Thymus (tissue), 14 donors: ENCODE measurements at places on chromosomes 7 and 10.
A peak's percentile ranks its signal among the peaks of the same experiment; 100 is the strongest.

- DNase-seq = peak; percentile 1
These were observed 613 bp downstream of the OAT start for GRCh38 chr10:124417895-124418725.

- DNase-seq = no peak
These were observed 49.5 kb upstream of the ZNF746 start for GRCh38 chr7:149547126-149547525.

DNA sequence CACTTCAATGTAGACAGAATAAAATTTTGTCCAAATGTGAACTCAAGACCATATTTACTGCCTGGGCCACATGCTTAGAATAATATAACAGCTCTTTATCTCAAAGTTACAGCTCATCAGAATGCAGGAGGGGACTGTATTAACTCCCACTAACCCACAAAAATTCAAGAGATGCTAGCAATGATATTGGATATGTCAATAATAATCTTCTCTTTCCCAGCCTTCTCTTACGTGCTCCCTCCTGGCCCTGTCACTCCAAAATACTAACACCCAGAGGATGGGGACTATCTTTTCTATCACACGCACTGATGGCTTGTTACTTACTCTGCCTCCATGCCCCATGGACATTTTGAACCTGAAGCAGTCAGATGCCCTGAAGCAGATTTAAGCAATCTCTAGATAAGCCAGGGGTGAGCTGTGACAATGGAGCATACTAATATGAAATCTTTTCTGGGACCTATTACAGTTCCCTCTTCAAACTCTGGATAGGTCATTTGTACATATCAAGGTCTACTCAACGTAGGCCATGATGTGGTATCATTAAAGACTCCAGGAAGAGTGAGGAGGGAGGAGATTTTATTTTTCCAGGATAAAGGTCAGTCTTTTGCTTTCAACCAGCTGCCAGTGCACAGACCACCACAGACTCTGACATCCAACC, 803.0 kb downstream of the GRM8 start:
- no peak for DNase-seq

- no peak for DNase-seq
These were observed 28.9 kb downstream of the MAT1A start for GRCh38 chr10:80260295-80261243.

- DNase-seq = no peak
These were observed 55.7 kb upstream of the CDK1 start for GRCh38 chr10:60722623-60723022.

- no peak for DNase-seq
These were observed 1.5 kb downstream of the TRIL start for GRCh38 chr7:28956608-28957063.

DNA sequence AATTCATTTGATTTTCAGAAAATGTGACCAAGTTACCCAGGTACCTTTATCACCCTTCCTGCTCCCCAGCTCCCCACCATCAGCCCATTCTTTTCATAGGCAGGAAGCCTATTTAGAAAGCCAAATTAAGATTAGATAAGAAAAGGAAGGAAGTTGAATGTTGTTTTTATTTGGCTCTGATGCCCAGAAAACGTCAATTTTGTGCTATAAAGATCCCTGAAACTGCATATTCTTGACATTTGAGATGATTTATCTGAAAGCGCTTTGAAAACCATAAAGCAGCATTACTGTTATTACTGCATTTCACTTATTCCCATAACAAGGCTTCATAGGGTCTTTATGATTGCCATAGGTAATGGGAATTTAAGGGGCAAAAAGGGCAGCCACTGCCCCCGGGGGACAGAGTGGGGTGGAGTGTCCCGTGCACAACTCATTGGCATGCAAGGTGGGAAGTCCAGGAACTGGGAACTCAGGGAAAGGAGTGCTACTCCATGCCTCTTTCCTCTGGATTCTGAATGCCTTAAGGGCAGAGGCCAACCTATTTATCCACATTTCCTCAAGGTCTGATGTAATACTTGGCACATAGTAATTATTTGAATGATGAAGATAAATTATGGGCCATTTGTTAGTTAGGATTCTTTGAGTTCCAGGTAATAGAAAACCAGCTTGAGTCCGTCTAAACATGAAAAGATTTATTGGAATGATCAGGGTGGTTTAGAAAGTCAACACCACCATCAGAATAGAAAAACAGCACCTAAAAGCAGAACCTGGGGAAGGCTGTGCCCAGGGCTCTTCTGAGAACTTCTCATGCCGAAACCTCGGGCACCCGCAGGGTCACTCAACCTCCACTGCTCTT, 100.6 kb upstream of the ELMO1 start:
- no peak for DNase-seq

- DNase-seq = no peak
These were observed 140.2 kb downstream of the PTN start for GRCh38 chr7:137203351-137203750.

DNA sequence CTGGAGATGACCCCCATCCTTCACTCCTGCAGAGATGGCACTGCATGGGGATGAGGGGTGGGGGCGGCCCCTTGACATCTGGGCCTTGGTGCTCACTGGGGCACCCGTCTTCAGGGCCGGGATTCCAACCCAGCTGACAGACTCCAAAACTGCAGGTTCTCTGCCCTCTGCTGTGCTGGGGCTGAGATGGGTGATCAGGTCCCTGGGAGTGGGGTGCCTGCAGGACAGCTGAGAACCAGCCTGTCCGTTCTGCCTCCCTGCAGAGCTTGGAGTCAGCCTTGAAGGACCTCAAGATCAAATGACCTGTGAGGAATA, 14.3 kb downstream of the PDAP1 start:
- no peak for DNase-seq

- no peak for DNase-seq
These were observed 92.9 kb downstream of the ZNF467 start for GRCh38 chr7:149680331-149681025.
